ENCODE measurements at places on chromosomes 12 and 14.

DNA sequence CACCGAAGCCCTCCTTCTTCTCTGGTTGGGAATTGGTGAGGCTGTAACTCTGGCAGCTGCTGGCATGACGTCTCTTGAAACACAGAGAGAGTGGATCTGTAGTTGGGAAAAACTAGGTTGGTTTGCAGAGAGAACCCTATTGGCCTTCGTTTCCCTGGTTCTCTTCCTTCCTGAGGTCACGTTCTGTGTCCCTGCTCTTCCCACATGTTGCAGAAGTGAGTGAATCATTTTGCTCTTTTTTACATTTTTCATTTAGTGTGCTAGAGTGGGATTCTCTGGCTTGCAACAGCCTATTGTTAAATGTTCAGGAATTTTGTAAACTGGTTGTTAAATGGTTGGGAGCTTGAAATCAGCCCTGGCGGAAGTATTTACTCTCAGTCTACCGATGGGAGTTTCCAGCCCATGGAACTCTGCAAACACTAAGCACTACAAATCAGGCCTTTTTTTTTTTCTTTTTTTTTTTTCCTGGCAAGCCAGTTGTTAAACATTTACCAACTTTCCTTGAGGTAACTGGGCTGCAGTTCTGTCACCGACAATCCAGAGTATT is 26.8 kb upstream of the CKAP4 start:
- DNase-seq: no peak

GRCh38 chr12:89882050-89882449 is 173.4 kb upstream of the ATP2B1 start:
- DNase-seq: peak; percentile 30

DNA sequence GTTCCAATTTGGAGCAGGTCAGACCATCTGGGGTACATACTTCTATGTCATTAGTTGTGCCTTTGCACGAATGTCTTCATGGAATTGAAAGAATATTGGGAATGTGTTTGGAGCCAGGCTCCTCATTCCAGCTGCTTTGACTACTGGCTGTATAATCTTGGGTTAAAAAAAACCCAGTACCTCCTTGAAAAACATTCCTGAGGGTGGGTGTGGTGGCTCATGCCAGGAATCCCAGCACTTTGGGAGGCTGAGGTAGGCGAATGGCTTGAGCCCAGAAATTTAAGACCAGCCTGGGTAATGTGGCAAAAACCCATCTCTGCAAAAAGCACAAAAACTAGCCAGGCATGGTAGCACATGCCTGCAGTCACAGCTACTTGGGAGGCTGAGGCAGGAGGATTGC is 125.6 kb downstream of the TTC8 start:
- no peak for DNase-seq

GRCh38 chr12:76264611-76265012 is 83.6 kb downstream of the BBS10 start:
- no peak for DNase-seq

All from NB4 (cell line).